ENCODE measurements at places on chromosomes 4 and X.
A peak's percentile ranks its signal among the peaks of the same experiment; 100 is the strongest.

DNA sequence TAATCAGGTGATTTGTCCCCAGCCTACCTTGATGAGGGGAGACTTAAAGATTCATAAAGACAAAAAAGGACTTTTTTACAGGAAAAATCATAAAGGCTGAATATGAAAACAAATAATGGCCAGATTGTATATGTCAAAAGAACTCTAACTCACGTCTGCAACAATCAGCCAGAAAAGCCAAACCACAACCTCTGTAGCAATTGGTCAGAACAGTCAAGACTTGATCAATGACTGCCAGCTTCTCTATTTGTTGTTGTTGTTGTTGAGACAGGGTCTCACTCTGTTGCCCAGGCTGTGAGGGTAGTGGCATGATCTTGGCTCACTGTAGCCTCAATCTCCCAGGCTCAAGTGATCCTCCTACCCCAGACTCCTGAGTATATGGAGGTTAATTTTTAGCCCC, 35.9 kb upstream of the PPA2 start:
- no peak for DNase-seq

DNA sequence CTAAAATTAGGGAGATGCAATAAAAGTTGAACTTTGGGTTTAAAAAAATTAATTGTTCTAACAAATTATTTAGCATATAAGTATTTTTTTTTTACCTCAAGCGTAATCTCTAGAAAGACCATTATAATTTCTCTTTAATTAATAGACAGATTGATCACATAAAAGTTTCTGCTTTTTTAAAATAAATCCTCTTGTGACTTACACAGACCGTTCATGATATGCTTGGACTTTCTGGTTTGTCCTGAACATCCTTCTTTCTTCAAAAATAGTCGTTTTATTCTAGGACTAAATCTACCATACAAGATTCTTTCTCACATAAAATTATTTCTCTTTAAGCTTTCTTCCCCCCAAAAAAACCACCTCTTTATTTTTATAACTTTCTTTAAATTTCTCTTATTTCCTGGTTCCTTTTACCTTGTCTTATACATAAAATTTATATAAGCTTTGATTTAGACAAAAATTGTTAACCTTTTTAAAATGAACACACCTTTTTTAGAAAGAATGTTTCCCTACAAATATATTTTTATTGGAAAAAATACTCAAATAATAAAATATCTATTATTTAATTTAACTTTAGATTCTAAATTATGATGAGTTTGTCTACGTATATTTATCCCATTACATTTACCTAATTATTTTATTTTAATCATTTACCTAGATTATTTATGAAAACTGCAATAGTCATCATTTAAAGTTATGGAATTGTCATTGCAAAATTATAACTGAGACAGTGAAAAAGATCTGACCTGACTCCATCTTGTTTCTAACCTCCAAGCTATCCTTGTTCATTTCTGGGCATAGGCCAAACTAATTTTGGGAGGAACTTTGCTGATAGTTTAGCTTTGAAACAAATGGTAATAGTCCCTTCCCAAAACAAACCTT, 37.6 kb downstream of the PGRMC2 start:
- DNase-seq, result no peak

GRCh38 chr4:10584042-10584441, 100.5 kb downstream of the CLNK start:
- DNase-seq, result no peak

GRCh38 chr4:185318679-185319078, 77.0 kb downstream of the LRP2BP start:
- peak; percentile 57 for DNase-seq

- DNase-seq, result no peak
These were observed 433.6 kb downstream of the ZIC3 start for GRCh38 chrX:137999552-137999951.

DNA sequence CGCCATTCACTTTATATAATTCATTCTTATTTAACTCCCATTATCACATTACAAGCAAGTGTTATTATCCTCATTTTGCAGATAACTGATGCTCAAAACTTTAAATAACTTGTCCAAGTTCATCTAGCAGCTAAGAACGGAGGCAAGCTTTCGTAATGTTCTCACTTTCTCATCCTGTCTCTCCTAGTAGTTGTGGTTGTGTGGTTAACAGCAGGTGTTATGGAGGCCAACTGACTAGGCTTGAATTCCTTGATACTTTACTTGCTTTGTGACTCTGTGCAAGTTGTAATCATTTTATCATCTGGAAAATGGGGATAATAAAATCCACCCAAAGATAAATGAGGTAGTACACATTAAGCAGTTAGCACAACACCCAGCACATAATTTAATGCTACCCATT, 109.9 kb upstream of the PTPN13 start:
- DNase-seq, result peak; percentile 14

GRCh38 chr4:40736910-40737309, 12.8 kb upstream of the NSUN7 start:
- peak; percentile 35 for DNase-seq

DNA sequence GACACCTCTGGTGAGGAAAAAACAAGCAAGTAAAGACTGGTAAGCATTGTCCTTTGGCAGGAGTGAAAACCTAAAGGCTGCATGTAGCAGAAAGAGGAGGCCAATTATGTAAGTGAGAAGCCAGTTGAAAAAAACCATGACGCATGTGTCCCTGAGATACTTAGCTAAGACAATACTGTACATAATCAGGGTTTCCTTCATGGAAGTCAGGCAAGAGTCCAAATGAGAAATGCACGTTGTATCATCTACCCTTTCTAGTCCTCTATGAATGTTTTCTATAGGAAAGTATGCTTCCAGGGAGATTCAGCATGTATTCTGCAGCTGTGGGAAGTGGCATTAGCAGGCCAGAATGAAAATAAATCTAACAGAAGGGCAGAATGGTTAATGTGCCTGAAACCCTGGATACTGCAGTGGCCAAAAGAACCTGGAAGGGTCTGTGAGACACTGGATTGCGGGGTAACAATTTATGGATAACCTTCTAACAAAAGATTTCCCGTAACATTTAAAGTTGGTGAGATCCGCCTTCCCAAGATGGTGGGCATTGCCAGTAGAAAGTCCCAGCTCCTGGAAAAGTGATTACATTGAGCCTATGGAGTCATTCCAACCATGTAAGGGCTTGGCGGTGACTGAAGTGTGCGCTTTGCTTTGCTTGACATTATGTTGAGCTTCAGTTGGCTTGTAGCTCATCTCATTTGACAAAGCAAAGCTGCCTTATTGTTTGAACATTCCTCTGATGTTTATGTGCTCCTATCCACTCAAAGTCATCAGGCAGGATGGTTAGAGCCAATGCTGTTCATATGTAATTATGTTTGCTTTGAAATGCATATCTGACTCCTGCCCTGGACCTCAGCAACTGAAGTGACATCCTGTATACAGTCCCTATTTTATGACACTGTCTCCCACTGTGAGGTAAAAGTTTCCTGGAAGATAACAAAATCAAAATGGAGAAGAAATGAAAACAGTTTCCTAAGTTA, 200.4 kb downstream of the ARHGAP24 start:
- no peak for DNase-seq

GRCh38 chrX:155334486-155335336, at the start of gene CLIC2:
Gene CLIC2 (minus strand): TSS chrX:155334614. CDS start chrX:155334427, 187 bp downstream.
- DNase-seq, result peak; percentile 3

DNA sequence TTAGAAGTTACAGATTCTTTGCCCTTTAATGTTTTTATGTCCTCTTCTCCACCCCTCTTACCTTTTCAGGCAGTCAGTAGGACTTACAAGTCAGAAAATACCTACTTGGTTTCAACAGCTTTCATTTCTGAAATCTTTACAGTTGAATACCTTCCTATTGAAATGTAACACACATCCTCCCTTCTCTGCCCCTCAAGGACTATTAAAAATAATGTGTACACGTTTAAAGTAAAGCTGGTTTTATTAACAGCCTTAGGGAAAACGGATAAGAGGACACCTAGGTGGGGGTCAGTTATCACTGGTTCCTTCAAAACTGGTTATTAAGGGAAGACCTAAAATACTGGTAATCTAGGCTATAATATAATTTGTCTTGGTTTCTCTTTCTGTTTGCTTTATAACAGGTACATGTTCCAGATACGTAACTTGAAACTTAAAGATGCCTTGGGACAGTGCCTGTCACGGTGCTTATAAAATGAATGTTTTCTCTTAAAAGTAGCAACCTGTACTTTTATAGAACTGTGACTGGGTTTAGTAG, 1.8 kb downstream of the CCSER1 start:
- DNase-seq, result no peak

GRCh38 chr4:185817403-185817818, 5.4 kb upstream of the SORBS2 start:
- no peak for DNase-seq

DNA sequence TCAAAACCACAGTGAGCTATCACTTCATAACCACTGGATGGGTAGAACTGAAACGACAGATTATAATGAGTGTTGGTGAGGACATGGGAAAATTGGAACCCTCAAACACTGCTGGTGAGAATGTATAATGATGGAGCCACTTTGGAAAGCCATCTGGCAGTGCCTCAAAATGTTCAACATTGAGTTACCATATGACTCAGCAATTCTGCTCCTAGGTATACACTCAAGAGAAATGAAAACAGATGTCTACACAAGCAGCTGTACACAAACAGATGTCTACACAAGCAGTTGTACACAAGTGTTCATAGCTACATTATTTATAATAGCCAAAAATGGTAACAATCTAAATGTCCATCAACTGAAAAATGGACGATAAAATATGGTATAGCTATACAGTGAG, 143.9 kb downstream of the PDGFRA start:
- no peak for DNase-seq

DNA sequence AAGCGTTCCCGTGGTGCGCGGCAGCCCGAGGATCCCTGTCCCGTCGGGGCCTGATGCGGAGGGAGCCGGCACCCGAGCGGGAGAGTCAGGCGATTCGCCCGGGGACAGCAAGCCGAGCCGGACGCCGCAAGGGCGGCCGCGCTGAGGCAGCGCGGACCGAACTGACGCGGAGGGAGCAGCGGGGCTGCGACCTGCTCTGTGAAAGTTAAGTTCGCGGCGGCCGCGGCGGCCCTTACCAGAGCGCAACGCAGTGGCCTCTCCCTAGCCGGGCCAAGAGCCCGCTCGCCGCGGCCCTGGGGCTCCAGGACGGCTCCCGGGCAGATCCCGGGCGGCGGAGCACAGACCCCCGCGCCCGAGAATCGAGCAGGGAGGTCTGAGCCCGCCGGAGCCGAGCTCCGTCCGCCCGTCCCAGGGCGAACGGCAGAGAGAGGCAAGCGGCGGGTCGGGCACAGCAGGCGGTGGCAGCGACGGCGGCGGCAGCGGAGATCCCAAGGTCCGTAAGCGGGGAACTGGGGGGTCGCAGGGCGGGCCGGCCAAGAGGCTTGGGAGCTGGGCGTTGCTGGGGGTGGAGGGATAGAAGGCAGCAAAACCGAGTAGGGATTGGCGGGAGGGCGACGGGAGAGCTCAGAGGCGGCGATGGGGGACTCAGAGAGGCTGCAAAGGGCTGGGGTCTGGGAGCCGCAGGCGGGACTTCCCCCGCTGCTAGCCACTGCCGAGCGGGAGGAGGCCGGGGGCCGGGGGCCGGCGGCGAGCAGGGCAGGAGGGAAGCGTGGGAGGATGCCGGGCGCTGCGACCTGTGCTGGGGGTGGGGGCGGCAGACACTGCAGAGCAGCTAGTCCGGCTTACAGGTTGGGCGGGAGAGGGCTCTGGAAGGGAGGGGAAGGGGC, 1.0 kb downstream of the GPR50 start:
- no peak for DNase-seq

DNA sequence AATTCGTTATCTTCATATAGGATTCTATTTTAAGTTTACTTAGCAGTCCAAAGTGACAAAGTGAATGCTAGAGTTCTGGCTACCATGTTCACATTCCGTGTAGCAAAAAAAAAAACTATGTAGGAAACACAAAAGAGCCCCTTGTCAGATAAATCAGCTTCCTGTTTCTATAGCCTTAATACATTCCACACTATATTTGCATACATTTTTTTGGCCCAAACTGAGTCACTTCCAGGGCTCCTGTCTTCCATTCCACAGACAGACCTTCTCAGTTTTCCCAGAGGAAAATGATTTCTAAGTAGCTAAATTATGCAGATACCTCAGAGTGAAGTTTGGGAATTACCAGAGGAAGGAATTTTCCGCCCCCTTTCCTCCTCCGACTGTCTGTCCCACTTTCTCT, 841.9 kb upstream of the HS3ST1 start:
- no peak for DNase-seq

DNA sequence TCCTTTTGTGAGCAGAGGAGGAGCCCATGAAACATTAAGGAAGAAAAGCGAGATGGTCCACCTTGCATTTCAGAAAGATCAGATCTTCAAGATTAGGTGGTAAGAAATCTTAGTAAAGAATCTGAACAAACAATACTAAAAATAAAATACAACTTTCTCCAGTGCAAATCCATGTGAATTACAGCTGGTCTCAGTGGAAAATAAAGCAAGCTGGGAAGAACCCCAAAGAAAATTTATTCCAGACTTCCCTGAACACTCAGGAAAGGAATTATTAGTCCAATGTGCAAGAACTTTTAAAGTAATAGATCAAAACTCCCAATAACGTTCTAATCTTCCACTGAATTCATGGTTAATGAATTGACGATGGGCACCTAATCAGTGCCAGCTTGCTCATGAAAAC, 37.3 kb upstream of the C1QTNF7 start:
- no peak for DNase-seq

GRCh38 chrX:38061335-38061734, 55.0 kb downstream of the SYTL5 start:
- DNase-seq, result no peak

GRCh38 chr4:15012017-15012788, 9.9 kb downstream of the CPEB2 start:
- DNase-seq, result no peak

DNA sequence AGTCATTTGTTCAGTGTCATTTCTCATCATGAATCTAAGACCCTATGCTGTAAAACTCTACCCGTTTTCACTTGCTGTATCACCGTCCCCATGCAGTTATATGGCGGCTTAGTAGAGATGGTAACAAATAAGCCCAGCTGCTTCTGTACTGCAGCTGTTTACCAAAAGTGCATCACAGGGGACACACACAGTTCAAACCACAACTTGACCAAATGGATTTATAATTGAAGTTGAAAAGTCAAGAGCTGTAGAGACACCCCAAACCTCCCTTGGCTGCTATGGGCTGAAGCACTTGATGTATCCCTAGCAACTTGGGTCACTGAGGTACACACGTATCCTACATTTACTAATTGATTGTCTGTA, 219.0 kb upstream of the FGF13 start:
- no peak for DNase-seq

DNA sequence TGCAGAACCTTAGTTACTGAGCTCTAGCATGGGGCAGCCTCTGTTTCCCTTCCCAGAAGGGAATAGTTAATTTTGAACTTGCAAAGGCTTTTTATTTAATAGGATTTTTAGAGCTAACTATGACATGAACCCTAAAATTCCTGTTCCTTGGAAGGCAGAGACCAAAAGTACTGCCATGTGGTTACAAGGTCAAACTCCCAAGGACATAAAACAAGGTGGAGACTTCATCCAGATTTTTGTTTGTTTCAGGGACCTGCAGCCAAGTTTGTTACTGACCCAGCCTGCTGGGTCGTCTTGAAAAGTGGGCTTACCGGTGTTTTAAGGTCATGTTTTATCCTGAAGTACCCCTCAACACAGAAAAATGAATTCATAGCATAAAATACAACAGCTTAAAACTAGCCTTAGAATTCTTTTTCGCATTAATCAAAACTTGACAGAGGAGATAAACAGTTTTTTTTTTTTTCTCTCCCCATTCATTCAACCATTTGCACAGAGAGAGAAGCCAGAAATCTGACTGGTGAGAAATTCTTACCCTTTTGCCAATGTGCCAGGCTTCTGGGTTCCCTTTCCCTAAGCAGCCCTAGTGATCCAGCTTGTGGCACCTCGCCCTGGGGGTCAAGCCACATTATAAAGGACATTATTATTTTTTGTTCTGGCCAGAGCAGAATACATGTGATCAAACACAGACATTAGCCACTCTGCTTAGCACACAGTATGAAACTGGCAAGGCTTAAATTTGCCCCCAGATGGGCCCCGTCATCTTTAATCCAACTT, 21.5 kb upstream of the GRPEL1 start:
- no peak for DNase-seq

Measured in activated CD4-positive, alpha-beta T cell treated with anti-CD3 and anti-CD28 coated beads, Interleukin-2, amount 50 U/mL, for 16 hours (primary cell).